Temporal lobe (tissue), 4 donors: ENCODE measurements at places on chromosomes 5 and 9. TPM values are rescaled to one million over a fixed set of nuclear protein-coding genes. Genes with fewer than 3 reads are reported as not detected.

CENPH gene
- total RNA-seq = 11.1 TPM

PRRX2 gene
- 0.25 TPM for total RNA-seq

EMB gene
- 4.7 TPM for total RNA-seq

NADK2 gene
- total RNA-seq = 68.8 TPM

FOXE1 gene
- total RNA-seq = not detected

SLC25A2 gene
- total RNA-seq = not detected

UAP1L1 gene
- 0.25 TPM for total RNA-seq

IFNA17 gene
- total RNA-seq = not detected

ORM2 gene
- not detected for total RNA-seq

C9orf152 gene
- total RNA-seq = not detected

SPINK13 gene
- not detected for total RNA-seq

SLCO6A1 gene
- 0.25 TPM for total RNA-seq

ABLIM3 gene
- 13.3 TPM for total RNA-seq

CNTNAP3B gene
- 17.7 TPM for total RNA-seq

ANGPTL2 gene
- 3.7 TPM for total RNA-seq

GABRA1 gene
- 19.4 TPM for total RNA-seq

NTNG2 gene
- total RNA-seq = 4.9 TPM

BTNL9 gene
- 2.2 TPM for total RNA-seq

RANBP3L gene
- 9.6 TPM for total RNA-seq

GABRG2 gene
- 26.1 TPM for total RNA-seq

SAPCD2 gene
- 1.5 TPM for total RNA-seq

ABCA1 gene
- 23.6 TPM for total RNA-seq

ABCA2 gene
- 25.8 TPM for total RNA-seq

GOLGA1 gene
- 15.7 TPM for total RNA-seq

DOK3 gene
- 3.7 TPM for total RNA-seq

ZDHHC11 gene
- 11.3 TPM for total RNA-seq

LPCAT1 gene
- total RNA-seq = 99.6 TPM

SOX30 gene
- not detected for total RNA-seq

ERGIC1 gene
- total RNA-seq = 31.2 TPM

TRPM6 gene
- total RNA-seq = 0.74 TPM

FBXL7 gene
- 3.9 TPM for total RNA-seq

NEURL1B gene
- total RNA-seq = 18.2 TPM

LHX3 gene
- under 0.01 TPM for total RNA-seq

KLF4 gene
- total RNA-seq = 3.2 TPM

KIAA0825 gene
- total RNA-seq = 25.1 TPM

SLC6A3 gene
- not detected for total RNA-seq

CDC25C gene
- 0.98 TPM for total RNA-seq

OGN gene
- 22.9 TPM for total RNA-seq

CNTNAP3 gene
- total RNA-seq = 33.7 TPM

SPOCK1 gene
- total RNA-seq = 93.4 TPM

SLC36A3 gene
- total RNA-seq = not detected

TEX48 gene
- total RNA-seq = not detected
